Stimulated activated CD4-positive, alpha-beta T cell treated with anti-CD3 and anti-CD28 coated beads, Interleukin-1b, Interleukin-23, amount 100 ng/mL, for 4 hours (primary cell): ENCODE measurements at places on chromosomes 7 and 10.

DNA sequence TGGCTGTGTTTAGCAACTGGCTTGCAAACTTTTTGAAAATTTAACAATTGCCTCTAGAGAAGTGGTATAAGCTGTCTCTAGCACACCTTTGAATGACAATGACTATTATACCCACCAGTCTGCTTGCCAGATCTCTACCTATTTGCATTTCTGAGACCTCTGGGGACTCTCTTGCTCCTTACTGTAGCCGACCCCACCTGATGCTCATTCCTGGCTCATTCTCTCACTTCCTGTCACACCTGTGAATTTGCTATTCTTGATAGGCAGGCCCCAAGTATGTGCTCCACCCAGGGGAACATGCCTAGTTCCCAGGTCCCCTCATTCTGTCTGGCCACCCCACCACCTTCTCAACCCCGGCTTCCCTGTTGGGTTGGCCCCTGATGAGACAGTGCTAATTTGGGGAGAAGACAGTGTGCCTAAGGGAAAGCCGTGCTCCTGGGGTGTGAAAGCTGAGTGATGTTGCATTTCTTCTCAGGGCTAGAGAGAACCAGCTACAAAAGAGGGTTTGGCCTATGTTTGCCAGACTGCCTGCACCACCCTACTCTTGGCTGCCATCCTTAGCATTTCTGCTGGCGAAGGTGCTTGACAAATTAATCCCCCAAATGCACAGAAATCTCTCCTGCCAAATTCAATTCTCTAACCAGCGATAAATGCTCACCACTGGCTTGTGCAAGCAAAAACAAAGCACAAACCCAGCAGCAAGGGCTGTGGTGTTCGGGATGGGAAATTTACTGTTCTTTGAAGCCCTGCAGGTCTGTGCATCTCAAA, 138.2 kb downstream of the RPS24 start:
- no peak for DNase-seq

- DNase-seq, result no peak
Measured at GRCh38 chr7:66238773-66239466, 33.8 kb downstream of the TPST1 start.

GRCh38 chr7:81111781-81112540, 193.1 kb upstream of the SEMA3C start:
- DNase-seq, result no peak

- DNase-seq, result no peak
Measured at GRCh38 chr7:100069991-100070390, 11.5 kb downstream of the ZNF3 start.

GRCh38 chr10:54194806-54195205, 606.2 kb downstream of the PCDH15 start:
- DNase-seq, result no peak

- no peak for DNase-seq
Measured at GRCh38 chr10:114906981-114907380, 31.0 kb upstream of the TRUB1 start.

DNA sequence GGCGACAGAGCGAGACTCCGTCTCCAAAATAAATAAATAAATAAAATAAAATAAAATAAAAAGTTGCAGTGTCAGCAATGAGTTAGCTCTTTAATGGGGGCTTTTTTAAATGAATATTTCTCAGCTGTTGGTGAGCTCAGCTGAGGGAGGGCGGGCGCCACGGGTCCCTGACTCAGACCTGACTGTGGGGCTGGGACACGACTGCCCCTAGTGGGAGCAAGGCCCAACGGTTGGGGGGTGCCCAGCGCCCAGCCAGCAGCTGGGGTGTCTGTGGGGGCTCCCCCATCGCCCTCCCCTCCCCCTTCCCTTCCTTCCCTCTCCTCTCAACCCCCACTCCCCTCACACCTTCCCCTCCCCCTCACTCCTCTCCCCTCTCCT, 46.6 kb downstream of the PWWP2B start:
- DNase-seq, result peak; percentile 54

DNA sequence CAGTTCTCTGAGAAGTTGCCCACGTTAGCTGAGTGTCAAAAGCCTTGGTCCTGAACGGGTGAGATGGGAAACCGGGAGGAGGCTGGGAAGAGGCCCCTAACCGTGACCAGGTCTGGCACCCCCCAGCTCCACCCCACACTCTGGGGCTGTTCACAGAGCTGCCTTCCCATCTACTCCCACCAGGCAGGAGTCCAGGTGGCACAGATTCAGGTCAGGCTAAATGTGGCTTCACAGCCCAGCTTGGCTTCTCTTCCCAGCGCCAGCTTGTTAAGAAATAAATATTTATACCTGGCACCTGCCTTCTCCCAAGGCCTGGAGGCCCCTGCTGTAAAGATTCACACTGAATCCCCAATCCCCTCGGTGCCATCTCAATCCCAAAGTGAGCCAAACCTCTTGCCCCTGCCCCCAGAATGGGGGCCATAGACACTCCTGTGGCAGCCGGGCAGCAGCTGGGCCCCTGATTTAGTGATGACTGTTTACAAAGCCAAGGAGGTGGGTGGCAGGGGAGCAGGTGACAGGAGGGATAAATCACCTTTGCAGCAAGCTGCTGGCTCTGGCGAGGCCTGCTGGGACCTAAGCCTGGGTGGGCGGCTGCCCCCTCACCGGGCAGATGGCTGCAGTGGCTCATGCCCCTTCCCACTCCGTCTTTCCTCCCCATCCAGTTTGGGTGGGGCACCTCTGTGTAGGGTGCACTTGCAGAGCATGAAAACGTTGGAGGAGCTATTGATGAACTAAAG, 72.5 kb downstream of the GOLGA7B start:
- no peak for DNase-seq

- DNase-seq, result no peak
Measured at GRCh38 chr7:159141167-159141566, 3.5 kb downstream of the VIPR2 start.

- no peak for DNase-seq
Measured at GRCh38 chr7:112511451-112512202, 30.8 kb downstream of the LSMEM1 start.

- DNase-seq, result no peak
Measured at GRCh38 chr7:40329601-40330153, 194.9 kb downstream of the SUGCT start.

- DNase-seq, result no peak
Measured at GRCh38 chr7:6307762-6308161, 35.3 kb upstream of the CYTH3 start.
